ENCODE measurements at places on chromosomes 1 and 21.

- no peak for DNase-seq
Measured at GRCh38 chr1:54120018-54120697, 32.6 kb downstream of the CDCP2 start.

DNA sequence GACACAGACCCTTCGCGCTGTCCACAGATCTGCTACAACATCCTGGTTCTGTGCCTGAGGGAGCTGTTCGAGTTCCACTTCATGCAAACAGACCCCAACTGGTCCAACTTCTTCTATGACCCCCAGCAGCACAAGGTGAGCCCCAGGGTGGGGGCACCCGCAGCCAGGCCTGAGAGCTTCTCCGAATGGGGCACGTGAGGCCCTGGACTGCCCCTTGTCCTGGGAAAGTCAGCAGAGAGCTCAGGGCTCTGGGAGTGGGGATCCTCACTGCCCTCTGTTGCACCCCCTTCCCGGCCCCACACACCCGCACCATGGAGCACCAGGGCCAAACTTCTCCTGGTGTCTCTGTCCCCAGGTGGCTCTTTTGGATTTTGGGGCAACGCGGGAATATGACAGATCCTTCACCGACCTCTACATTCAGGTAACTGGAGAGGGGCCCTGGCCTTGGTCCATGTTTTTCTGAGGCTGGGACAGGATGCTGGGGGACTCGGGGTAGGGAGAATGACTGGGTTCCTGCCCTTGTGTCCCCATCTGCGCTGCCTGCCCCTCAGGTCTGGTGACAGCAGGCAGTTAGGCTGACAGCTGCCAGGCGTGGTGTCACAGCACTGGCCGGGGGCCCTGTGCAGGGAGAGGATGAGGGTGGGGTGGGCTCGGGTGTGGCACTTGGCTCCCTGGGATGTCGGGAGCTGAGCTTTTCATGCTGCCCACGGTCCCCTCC lies 44.6 kb downstream of the COQ8A start:
- no peak for DNase-seq

- no peak for DNase-seq
Measured at GRCh38 chr1:187067160-187067559, 238.4 kb downstream of the PLA2G4A start.

DNA sequence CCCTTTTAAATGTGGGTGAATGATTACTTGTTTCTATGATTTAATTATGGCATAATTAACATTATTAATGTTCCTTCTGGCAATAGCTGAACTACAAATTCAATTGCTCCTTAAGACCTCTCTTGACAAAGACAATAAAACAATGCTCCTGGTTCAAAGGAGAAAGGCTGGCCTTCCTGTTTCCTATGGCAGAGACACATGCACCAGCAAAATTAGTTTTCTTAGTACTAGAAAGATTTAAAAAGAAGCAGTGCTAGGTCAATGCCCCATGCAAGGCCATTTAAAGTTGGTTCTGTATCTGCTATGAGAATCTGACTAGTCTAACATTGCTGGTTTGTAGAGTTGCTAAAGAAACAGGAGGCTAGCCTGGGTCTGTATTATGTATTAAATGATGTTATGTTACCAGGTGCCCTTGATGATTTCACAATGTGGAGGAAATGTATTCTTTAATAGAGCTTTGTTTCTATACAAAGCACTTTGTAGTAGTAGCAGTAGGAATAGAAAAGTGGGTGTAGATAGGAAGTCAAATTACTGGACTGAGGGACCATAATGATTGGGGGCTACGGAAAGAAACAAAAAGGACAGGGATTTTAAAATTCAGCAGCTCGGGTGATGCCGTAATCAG lies 38.8 kb upstream of the CD34 start:
- DNase-seq = no peak

- DNase-seq = peak; percentile 43
Measured at GRCh38 chr1:234125283-234125682, 220.8 kb downstream of the SLC35F3 start.

DNA sequence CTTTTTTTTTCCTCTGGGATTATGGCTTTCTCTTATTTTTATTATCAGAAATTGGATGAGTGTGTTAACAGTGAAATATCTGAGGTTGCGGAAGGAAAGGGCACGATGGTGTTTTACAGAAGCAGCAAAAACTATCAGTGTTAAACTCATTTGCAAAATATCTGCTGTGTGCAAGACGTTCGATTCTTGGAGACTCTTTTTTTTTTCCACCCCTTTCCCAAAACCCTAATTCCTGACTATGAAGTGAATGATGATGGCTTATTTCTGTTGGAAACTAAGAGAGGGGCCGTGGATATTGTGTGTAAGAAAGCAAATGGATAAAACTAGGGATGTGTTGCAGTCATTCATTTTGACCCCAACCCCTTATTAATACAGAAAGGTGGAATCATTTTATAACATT lies 677 bp downstream of the NCAM2 start:
- no peak for DNase-seq

GRCh38 chr1:162315673-162316072 lies 61.0 kb downstream of the SPATA46 start:
- no peak for DNase-seq

DNA sequence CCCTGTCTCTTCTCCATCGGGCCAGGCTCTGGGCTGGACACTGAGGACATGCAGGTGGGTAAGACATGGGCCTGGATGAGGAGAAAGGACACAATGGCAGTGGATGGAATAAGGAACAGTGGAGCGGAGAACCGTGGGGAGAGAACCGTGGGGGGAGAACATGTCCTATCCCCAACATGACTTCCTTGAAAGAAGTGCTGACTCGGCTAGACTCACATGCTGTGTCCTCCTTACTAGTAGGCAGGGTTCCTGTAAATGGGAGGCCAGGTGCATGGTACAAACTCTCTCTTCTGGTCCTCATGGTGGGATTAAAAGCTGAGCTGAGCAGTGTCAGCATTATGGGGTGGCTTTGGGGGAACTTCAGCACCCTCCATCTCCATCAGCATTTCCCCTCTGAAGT lies 137.4 kb upstream of the CSF3R start:
- DNase-seq = no peak

GRCh38 chr1:109482242-109482641 lies 1.5 kb upstream of the ATXN7L2 start:
- DNase-seq = no peak

DNA sequence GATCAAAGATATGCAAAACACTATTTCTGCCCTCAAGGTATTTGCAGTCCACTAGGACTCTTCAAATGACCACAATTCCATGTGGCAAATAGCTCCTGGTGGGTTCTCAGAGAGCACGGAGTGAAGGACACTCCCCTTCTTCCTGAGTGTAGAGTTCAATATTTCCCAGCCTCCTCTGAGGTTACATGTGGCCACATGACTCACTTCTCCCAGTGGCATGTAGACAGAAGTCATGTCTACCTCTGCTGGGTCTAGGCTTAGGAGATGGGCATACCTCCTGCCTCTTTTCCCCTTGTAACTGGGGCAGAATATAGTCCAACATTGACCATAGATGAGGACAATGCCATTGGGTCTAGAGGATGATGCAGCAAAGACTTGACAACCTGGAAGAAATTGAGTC lies 191.4 kb downstream of the MIS18A start:
- DNase-seq = no peak

DNA sequence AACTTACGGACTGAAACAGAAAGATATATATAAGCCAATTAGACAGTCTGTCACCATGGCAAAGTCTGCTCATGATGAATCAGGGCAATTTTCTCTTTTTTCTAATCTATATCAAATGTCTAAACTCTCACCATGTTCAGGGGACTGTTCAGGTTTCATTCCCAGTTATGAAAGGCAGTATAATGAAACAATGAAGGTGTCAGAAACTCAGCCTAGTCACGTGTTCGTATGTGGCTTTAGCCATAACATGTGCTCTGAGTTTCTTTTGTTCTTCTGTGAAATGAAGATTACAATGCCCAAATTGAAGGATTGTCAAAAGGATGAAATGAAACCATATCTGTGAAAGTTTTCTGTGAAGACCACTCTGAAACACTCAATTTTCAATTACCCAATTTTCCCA lies 392.9 kb downstream of the DSCAM start:
- no peak for DNase-seq

GRCh38 chr1:12621346-12622335 lies 3.6 kb upstream of the DHRS3 start:
- no peak for DNase-seq

DNA sequence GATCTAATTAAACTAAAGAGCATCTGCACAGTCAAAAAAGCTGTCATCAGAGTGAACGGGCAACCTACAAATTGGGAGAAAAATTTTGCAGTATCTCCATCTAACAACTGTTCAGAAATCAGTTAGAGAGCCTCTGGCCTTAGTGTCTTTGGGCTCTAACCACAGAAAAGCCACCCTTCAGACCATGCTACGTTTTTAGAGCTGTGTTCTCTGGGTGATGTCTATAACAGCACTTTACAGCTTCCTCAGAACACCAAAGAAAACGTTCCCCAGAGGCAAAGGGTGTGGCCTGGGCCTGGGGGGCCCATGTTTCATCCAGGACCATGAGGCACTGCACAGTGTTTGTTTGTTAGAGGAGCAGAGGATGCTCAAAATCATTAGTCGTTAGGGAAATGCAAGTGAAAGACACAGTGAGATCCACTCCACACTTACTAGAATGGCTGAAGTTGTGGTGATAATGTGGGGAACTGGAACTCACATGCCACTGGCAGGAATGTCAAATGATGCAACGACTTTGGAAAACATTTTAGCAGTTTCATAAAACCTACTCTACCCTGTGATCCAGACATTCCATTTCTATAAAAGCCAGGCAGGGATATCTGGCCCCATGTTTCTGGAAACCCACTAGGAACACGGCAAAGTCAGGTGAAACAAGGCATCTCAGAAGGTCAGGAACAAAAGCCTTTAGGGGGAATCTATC lies 250.4 kb upstream of the HOOK1 start:
- no peak for DNase-seq

DNA sequence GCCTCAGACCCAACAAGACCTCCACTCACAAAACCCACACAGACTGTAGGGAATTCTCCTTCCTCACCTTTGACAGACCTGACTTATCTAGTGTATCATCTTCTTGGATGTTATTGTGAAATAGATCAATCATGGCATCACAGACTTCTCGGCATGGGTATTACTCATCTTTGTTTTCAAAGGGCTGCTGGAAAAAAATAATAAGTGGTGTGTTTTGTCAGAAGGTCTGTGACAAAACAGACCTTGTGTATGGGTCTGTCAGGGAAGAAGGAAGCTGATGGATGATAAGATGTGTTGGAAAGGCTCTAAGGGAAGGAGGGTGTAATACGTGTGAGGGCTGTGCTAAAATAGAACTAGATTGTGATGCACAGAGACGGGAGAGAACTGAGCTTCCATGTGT lies 13.9 kb upstream of the S100A7 start:
- peak; percentile 23 for DNase-seq

DNA sequence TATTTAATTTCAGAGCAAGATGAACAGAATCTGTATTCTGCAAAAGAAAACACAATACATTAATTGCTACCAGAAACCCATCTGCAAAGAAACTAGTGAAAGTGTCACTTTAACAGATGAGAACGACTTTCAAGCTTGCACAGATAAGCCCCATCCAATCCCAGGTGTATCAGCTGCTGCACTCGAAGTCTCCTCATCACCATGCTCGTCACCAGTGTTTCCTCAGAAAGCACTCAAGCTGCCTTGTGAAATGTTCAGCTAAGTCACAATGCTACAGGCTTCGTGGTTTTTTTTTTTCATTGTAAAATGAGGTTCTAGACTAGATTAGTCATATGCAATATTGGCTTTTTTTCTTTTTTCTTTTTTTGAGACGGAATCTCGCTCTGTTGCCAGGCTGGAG lies 3.3 kb upstream of the TOMM20 start:
- DNase-seq = peak; percentile 24

DNA sequence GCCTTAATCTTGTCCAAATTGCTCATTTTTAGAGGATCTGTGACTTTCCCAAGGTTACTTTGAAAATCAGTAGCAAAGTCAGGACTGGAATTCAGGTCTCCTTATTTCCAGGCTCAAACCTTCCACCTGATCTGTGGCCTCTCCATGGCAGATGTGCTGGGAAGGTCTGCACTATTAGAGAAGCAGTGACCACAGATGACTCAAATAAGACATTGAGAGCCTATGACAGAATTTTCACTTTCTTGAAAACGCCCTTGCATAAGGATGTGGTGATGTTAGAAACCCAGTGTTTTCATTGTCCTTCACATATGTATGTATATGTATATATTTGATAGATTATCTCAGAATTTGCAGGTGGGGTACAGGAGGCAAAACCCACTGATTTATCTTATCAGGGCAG lies 45.3 kb downstream of the TTC39A start:
- no peak for DNase-seq

- DNase-seq = peak; percentile 14
Measured at GRCh38 chr1:185050823-185051451, 5.6 kb downstream of the RNF2 start.

GRCh38 chr21:20997311-20997635 lies 936 bp upstream of the NCAM2 start:
- DNase-seq = no peak

DNA sequence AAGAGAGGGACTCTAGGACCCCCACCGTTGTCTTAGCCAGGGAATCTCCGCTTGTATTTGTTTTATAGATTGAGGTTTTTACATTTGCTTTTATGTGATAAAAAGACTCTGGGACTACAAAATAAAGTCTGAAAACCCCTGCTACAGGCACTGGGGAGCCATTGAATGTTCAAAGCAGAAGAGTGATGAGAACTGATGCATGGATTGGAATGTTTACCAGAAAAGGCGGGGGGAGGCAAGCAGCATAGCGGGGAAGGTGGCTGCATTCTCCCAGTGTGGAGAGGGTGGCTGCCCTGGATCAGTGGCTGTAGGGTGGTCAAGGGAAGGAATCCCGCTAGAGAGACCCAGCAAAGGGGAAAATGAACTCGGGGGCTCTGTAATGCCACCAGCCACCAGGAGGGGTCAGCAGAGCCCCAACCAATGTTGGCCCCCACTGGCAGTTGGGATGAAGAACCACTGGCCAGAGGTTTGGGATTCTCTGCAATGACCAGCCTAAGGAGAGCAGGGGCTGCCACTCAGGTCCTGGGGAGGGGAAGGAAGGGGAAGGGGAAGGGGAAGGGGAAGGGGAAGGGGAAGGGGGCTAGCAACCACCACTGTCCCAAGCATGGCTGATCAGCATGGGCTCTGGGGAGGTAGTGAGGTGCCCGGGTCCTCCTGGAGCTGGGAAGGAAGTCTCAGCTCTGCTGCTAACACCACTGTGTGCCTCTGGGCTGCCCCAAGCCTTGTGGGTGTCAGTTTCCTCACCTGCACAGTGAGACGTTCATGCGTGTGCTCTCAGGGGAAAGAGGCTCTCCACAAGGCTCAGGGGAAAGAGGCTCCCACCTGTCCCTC lies 19.2 kb upstream of the PEF1 start:
- DNase-seq = no peak

GRCh38 chr1:226100436-226101391 lies 38.2 kb downstream of the H3-3A start:
- peak; percentile 79 for DNase-seq
